Astrocyte (in vitro differentiated cells and primary cell): ENCODE measurements at places on chromosomes 2 and 18. TPM values are rescaled to one million over a fixed set of nuclear protein-coding genes. Genes with fewer than 3 reads are reported as not detected.
A peak's percentile ranks its signal among the peaks of the same experiment; 100 is the strongest.

The ITGB6 gene
- total RNA-seq, result 2.8 and 7.6 TPM in 2 replicates

The ANKRD30B gene
- total RNA-seq, result not detected in 2 replicates

The CD207 gene
- total RNA-seq, result not detected in 2 replicates

The AQP12A gene
- not detected in 2 replicates for total RNA-seq

The PRLH gene
- total RNA-seq, result not detected in 2 replicates

The IGFBP5 gene
- total RNA-seq, result 422 and 452 TPM in 2 replicates

The NBAS gene
- total RNA-seq, result 57.6 and 61.5 TPM in 2 replicates

The LCLAT1 gene
- 16.8 and 17.5 TPM in 2 replicates for total RNA-seq

The TUBB8B gene
- total RNA-seq, result not detected in 2 replicates

The UGT1A10 gene
- not detected in 2 replicates for total RNA-seq

The SLC9A4 gene
- 0.07 and 0.09 TPM in 2 replicates for total RNA-seq

The DLX2 gene
- 2.1 and 2.2 TPM in 2 replicates for total RNA-seq

The KYNU gene
- 0.72 and 1.2 TPM in 2 replicates for total RNA-seq

DNA sequence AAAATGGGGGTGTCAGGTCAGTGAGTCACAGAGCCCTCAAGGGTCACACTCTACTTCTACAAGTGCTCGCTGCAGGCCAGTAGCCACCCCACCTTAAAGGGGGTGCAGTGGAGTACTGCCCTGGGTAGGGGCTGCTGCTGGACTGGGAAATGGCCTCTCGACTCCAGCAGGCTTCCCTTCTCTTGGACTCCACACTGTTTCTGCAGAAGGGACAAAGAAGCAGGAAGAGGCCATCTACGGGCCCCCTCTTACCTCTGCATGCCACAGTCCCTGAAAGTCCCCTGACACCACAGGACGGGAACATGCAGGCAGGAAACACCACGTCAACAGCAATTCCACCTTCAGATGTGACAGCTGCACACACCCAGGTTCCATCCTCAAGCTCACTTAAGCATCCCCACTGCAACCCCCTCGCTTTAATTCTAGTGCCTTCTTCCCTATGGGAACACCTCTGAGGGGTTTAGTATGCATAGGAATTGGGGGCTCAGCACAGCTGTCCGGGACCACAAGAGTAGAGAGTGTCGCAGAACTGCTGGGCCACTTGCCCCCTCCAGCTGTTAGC, 22.3 kb downstream of the SNED1 start:
- no peak for DNase-seq

DNA sequence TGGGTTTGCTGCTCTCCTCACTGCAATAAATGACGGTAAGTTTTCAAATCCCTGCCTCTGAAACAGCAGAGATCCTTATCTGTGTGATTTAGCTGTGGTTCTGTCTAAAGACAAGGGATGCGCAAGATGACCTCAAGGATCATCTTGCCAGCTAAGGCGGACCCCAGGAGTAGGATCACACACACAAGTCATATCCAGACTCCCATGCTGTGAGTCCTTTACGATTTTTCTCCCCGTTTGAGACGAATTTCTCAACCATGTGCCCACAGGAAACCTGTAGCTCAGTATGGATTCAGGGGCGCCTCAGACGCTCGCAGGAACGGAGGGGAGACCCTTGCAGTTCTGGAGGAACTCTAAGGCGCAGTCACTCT, 11.1 kb upstream of the DCTN1 start:
- DNase-seq, result peak; percentile 18

DNA sequence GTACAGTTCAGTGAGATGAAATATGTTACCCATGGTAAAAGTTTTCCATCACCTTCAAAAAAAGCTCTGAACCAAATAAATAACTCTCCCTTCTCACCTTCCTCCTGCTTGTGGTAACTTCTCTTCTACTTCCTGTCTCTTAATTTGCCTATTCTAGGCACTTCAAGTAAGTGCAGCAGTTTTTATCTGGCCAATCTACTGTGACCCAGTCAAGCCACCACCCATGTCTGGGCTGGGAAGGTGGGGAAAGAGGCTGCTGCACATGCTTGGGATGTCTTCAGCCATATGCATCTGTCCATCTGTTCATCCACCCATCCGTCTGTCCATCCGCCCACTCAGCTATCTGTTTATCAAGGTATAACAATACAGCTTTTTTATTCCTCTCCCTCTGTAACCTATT, 31.6 kb downstream of the ZNF532 start:
- DNase-seq, result no peak

DNA sequence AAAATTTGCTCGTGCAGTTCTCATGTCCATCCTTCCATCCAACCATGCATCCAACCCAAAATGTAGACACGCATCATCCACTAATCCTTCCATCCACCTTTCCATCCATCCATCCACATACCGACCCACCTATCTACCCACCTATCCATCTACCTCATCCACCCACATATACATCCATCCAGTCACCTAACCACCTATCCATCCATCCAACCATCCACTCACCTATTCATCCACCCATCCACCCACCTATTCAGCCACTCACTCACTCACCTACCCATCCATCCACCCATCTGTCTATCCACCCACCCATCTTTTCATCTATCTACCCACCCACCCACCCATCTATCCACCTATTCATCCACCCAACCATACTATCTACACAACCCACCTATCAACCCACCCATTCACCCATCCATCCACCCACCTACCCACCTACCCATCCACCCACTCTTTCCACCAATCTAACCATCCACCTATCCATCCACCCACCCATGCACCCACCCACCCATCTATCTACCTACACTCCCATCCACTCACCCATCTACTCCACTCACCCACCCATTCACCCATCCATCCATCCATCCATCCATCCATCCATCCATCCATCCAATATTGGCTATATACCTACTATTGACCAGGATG, 94.3 kb downstream of the VAPA start:
- DNase-seq, result no peak

DNA sequence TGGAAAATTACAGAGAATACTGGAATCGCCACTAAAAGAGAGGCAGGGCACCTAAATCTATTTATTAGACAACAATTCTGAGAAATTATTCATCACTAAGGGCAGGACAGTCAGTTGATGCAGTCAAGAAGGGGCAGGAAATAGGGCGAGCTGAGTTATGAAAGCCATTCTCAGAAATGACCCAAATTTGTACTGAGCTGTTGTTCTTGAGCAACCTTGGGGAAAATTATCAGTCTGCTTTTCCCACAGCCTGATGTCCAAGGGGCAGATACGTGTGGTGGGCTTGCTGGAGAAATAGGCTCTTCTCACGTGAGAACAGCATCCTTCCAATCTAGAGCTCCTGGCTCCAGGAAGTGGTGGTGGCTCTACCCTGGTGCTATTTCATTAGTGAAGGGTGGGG, 38.6 kb downstream of the STON1 start:
- DNase-seq, result no peak

- peak; percentile 2 for DNase-seq
Observed at GRCh38 chr2:155310589-155310988, 612.1 kb downstream of the KCNJ3 start.

DNA sequence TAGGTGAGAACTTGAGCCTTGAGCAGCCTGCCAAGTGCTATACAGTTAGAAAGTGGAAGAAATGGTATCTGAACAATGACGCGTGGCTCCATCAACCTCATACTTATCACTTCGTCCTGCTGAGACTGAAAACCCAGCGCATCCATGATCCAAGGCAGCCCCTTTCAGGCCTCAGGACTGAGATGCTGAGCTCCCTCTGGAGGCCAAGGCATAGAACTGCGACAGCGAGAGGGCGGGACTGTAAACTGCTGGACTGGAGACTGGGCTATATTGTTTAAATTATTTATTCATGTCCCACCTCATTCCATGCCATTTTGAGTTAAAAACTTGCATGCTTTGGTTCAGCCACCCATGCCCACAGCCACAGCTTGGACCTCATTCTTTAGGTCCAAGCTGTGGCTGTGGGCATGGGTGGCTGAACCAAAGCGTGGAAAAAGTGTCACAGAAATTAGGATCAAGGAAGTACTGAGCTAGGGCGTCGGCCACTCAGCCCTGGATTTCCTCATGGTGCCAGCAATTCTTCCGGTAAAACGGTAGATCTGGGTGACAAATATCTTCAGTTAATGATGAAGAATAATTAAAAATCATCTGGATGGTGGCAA, 195.5 kb downstream of the L3MBTL4 start:
- DNase-seq, result peak; percentile 31

DNA sequence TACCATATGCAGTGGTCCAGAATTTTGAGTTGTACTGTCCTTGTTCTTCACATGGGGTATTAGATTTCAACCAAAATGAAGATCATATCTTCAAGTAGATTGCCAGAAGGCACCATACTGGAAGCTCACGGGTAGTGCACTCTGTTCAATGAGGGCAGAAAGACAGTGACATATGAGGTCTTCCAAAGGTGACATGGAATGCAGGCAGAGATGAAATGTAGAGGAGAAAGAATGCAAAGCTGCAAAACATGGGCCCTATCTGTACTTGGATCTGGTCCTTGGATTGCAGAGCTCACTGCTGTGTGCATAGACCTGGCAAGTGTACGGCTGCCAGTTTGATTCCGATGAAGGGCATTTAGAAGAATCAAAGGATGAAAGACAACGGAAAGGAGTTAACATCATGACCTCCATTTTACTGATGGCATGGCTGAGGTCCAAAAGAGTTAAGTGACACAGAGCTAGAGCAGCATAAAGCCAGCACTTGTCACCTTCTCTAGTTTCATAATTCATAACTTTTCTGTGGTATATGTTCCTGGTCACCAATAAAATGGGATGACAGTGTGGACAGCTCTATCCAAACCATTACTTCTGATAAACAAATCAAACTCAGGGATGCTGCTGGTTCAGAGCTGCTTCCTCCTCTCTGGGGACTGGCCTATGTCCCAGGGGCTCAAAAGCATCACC, 64.7 kb downstream of the BCL2 start:
- no peak for DNase-seq

DNA sequence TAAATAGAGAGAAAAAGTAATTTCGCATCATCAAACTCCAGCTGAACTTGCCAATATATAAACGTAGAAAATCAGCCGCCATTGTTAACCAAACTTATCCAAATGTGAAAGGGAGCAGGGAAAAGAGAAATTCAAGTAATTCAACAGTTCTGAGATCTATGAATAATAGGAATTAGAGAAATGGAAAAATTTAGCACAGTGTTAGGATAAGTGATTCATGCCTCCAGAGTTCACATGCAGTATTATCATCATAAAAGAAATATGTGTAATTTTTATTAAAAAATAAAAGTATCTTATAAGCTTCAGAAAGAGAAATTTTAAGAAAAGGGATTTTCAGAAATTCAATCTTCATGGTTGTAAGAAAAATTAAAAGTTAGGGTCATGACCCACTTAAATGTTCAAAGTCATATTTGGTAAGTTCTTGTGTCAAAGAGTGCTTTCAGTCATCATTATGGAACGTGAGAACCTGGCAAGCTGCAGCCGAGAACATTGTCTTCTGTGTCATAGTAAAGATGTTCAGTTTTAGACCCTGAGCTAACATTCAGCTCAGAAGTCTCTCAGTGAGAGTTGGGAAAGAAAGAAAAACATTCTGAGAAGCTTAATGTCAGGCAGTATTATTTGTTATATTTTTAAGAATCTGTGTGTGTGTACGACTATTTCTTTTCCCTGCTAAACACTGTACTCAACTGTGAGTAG, 414.3 kb upstream of the RGPD4 start:
- DNase-seq, result peak; percentile 47

- no peak for DNase-seq
Observed at GRCh38 chr2:101837354-101837753, 139.8 kb downstream of the MAP4K4 start.

DNA sequence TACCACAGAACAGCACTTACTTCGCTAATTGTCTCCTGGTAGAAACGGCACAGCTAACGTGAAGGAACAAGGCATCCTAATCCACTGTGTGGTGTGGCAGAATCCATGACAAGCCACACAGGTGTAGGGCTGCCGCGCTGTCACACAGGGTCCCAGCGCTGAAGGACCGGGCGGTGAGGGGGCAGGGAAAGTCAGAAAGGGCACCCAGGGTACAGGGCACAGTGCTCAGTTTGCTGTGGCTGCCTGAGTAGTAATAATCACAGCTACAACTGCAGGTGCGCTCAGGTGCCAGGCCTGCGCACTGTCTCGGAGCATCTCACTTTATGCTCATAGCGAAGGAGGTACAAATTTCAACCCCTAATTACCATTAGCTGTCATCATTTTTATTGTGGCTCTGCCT, 55.2 kb upstream of the CAB39 start:
- DNase-seq, result no peak

DNA sequence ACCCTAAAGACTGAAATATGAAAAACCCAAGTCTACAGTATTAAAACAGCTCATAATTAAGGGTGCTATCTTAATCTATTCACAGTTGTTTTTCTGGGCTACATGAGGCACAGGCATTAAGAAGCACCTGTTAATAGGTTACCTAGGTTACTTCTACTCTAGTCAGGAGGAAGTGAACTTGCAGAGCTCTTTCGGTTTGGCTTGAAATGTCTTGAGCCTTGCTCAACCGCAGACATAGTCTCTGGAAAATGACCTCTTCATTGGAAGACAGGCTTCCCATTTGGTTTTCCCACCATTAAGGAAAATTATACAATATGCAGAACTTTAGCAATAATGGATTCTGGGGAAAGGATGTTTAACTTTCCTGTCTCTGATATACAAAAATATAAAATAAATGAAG, 142.3 kb upstream of the KCNJ3 start:
- no peak for DNase-seq

DNA sequence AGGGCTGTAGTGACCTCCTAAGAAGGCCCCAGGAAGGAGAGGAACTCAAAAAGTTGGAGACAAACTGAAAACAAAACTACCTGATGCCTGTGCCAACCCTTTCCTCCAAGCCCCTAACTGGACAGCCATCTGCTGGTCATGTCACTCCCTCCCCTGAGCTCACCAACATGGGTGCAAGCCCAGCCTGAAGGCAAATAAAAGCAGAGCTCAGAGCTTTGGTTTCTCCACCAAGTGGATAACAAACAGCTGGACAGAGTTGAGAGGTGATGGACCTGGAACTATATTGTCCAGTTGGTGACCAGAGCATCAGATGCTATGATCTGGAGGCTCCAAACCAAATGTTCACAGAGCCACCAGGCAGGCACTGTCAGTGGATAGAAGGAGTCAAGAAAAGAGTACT, 34.6 kb upstream of the MAL start:
- no peak for DNase-seq

- peak; percentile 61 for DNase-seq
Observed at GRCh38 chr2:38528008-38528442, 74.7 kb downstream of the HNRNPLL start.

DNA sequence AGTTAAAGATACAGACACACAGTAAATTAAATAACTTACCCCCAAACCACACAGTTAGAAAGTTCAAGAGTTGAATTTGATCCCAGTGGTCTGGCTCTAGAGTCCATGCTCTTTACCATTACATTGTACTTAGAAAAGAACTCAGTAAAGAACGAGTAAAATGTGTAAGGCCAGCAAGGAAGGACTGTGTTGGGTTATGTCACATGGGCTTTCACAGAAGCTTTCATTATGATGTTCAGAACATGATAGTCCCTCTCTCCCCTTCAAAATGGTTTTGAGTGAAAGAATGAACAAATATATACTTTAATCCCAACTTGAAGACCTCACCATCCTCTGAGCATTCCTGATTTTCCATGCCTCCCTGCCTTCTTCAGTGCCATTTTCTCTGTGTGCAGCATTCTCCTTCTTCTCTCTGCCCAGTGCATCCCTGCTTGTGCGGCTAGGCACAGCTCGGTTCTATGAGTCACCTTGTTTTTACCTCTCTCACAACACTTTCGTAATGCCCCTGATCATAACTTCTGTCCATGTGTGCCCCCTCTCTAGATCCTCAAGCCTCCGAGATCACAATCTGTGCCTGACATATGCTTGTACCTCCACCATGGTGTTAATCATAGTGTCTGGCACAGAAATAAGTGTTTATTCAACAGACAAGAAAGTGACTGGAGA, 22.0 kb downstream of the RASGRP3 start:
- peak; percentile 44 for DNase-seq

- DNase-seq, result peak; percentile 32
Observed at GRCh38 chr18:72986103-72986502, 118.3 kb upstream of the NETO1 start.
